ENCODE measurements at places on chromosomes 7 and 10. TPM values are rescaled to one million over a fixed set of nuclear protein-coding genes. Genes with fewer than 3 reads are reported as not detected.

- no peak for DNase-seq
- H3K4me1 ChIP-seq, result no peaks in the 10 kb centered on the region
- H3K27ac ChIP-seq, result no peak overlapping the region
- H3K27me3 ChIP-seq, result peaks cover 2% of the 10 kb centered on the region
Measured at GRCh38 chr10:25808372-25808771, 125.7 kb upstream of the MYO3A start.

- no peak overlapping the region for H3K4me3 ChIP-seq
- DNase-seq, result no peak
- H3K36me3 ChIP-seq, result no peaks in the 10 kb centered on the region
- no peak overlapping the region for H3K27ac ChIP-seq
Measured at GRCh38 chr7:122255454-122255853, 49.1 kb downstream of the FEZF1 start.

- H3K4me1 ChIP-seq, result no peaks in the 10 kb centered on the region
- H3K27ac ChIP-seq, result no peak overlapping the region
- DNase-seq, result no peak
- H3K27me3 ChIP-seq, result no peaks in the 10 kb centered on the region
Measured at GRCh38 chr10:10096296-10096695, 921.4 kb upstream of the CELF2 start.

GRCh38 chr7:140200061-140200989, 23.5 kb upstream of the KDM7A start:
- DNase-seq, result no peak
- H3K4me3 ChIP-seq, result no peak overlapping the region

DNA sequence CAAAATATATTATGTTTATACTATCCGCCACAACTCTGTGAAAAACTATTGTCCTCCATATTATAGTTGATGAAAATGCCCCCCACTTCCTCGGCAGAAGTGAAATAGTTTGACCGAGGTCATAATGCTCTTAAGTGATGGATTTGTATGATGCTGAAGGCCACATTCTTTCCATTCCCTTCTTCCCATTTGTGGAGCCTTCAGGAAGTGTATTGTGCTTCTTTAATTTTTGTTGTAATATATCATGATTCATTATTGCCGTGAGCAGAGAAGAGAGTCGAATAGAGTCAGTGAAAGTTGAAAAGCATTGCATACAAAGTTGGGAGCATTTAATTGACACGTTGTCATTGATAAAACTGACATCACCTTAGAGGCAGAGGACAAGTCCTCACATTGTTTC, 460.3 kb downstream of the SUGCT start:
- no peak overlapping the region for H3K27ac ChIP-seq
- H3K36me3 ChIP-seq, result no peaks in the 10 kb centered on the region
- peaks cover 9% of the 10 kb centered on the region for H3K4me1 ChIP-seq
- peaks cover 3% of the 10 kb centered on the region for H3K27me3 ChIP-seq

Gene BPGM
- 11.2 TPM for total RNA-seq

- H3K36me3 ChIP-seq, result no peaks in the 10 kb centered on the region
- peaks cover 10% of the 10 kb centered on the region for H3K4me1 ChIP-seq
- no peak overlapping the region for H3K27ac ChIP-seq
- no peak for DNase-seq
- H3K4me3 ChIP-seq, result no peak overlapping the region
- peaks cover 2% of the 10 kb centered on the region for H3K27me3 ChIP-seq
Measured at GRCh38 chr7:99984593-99984992, 8.8 kb upstream of the AZGP1 start.

DNA sequence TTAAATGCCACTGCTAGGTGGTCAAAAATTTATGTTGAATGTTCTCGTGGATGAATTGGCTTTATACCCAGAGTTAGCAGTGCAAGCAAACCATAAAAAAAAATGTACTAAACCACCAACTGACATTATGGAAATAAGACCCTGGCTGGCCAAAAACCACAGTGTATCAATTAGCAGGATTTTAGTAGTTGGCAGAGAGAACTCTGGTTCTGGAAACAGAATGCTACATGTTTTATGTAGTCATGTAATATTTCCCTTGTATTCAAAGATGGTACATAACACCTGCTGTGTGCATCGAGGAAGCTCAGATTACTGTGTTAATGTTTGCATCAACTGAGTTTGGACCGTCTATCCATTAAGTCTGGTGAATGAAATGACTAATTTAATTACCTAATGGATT, 618.5 kb downstream of the CCSER2 start:
- no peaks in the 10 kb centered on the region for H3K4me1 ChIP-seq
- no peaks in the 10 kb centered on the region for H3K36me3 ChIP-seq
- no peak for DNase-seq
- H3K27ac ChIP-seq, result no peak overlapping the region

DNA sequence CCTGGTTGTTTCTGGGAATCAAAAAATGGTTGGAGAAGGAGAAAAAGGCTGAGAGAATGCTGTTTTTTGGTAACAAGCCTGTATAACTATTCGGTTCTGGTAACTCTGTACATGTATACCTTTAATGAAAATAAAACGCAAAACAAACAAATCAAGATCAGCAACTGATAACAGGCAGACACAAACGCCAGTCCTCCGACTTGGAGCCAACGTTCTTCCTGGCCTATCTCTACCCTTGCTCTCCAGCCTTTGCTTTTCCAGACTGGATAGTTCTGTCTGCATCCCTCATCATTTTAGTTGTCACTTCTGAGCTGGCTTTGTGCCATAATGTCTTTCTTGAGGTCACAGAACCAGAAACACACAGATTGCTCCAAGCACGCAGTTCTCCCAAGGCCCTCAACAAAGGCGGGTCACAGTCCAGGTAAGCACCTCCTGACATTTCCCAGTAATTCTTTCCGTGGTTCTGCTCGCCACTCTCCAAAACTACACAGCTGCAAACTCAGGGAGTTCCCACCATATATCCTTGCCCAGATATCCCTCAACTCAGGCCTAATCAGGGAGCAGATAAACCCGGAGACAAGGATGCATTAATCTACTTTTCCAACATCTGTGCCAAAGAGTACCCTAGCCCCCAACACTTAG, 20.2 kb downstream of the HIP1 start:
- no peaks in the 10 kb centered on the region for H3K27me3 ChIP-seq
- H3K36me3 ChIP-seq, result no peaks in the 10 kb centered on the region
- no peak for DNase-seq
- H3K4me3 ChIP-seq, result no peak overlapping the region
- no peaks in the 10 kb centered on the region for H3K4me1 ChIP-seq

DNA sequence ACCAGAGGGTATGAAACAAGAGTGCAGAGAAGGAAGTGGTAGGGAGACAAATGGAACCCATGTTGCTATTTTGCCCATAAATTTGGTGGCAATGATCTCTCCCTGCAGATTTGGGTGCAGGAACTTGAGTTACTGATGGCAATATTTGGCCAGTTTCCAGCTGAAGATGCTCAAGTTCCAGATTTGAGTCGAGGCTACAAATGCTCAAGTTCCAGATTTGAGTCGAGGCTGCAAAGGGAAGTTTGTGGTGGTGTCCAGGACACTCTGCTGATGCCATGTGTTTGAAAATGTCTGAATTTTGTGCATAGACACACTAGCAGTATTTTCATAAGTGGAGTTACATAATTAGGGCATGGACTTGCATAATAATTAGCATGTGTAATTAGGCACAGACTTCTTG, 40.8 kb downstream of the TBXAS1 start:
- H3K4me3 ChIP-seq, result no peak overlapping the region
- no peak overlapping the region for H3K27ac ChIP-seq
- peaks cover 3% of the 10 kb centered on the region for H3K27me3 ChIP-seq
- no peaks in the 10 kb centered on the region for H3K36me3 ChIP-seq
- no peaks in the 10 kb centered on the region for H3K4me1 ChIP-seq
- no peak for DNase-seq

- no peaks in the 10 kb centered on the region for H3K36me3 ChIP-seq
- no peak for DNase-seq
- no peaks in the 10 kb centered on the region for H3K27me3 ChIP-seq
- H3K4me3 ChIP-seq, result no peak overlapping the region
- no peak overlapping the region for H3K27ac ChIP-seq
- H3K4me1 ChIP-seq, result no peaks in the 10 kb centered on the region
Measured at GRCh38 chr7:88888684-88889083, 93.1 kb upstream of the TEX47 start.

GRCh38 chr10:52678611-52679010, 94.0 kb downstream of the MBL2 start:
- H3K4me3 ChIP-seq, result no peak overlapping the region
- H3K27ac ChIP-seq, result no peak overlapping the region
- no peaks in the 10 kb centered on the region for H3K36me3 ChIP-seq
- H3K27me3 ChIP-seq, result no peaks in the 10 kb centered on the region
- H3K4me1 ChIP-seq, result no peaks in the 10 kb centered on the region

Gene TMEM236
- 0.11 TPM for total RNA-seq

Gene PHYHIPL
- total RNA-seq, result not detected

DNA sequence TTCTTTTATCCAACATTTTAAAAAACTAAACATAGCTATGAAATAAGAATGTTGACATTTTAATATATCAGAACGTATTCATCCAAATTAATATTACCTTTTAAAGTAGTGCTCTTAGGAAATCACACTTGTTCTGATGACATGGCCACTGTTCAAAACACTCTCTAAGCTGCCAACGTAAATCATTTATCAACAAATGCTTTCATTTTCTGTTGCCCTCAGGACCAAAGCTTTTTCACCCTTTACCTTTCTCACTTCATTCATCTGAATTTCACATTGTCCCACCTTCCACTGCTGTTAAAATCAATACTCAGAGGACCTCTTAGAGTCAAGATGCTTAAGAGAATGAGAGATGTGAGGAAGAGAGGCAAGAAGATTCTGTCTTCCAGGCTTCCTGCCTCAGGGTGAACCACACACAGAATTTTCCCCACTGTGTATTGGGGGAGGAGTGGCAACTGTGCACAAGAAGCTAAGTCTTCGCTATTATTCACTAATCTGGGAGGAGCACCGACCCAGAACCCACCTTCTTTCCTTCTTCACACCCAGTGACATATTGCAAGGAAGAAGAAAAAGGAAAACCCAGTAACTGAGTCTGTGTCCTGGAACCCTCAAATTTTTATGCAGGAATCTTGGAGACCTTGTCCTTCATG, 21.0 kb downstream of the HIBADH start:
- H3K4me1 ChIP-seq, result peaks cover 25% of the 10 kb centered on the region
- no peak overlapping the region for H3K27ac ChIP-seq
- peak overlapping the region; percentile 31 for H3K4me3 ChIP-seq
- H3K36me3 ChIP-seq, result peaks cover 28% of the 10 kb centered on the region
- no peaks in the 10 kb centered on the region for H3K27me3 ChIP-seq
- DNase-seq, result no peak

Gene TRAPPC14
- 15.7 TPM for total RNA-seq

GRCh38 chr7:90605055-90605454, 8.9 kb downstream of the CDK14 start:
- H3K27ac ChIP-seq, result no peak overlapping the region
- no peaks in the 10 kb centered on the region for H3K36me3 ChIP-seq
- no peaks in the 10 kb centered on the region for H3K4me1 ChIP-seq

DNA sequence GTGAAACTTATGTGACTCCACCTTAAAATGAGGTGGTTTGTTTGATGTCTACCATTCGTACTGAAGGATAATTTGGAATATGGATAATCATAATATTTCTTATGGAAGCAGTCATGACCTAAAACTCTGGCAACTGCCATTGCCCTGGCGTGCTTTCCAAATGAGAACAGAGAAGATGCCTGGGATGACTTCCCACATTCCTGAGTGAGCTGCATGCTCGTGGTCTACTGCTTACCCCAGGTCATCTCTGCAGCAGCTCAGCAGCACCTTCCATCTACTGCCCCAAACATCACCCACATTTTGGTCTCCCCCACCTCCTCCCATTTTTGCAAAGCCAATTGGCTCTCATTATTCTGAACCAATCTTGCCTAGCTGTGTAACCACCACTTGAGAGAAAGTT, 40.1 kb downstream of the LYZL1 start:
- no peak overlapping the region for H3K4me3 ChIP-seq
- H3K4me1 ChIP-seq, result no peaks in the 10 kb centered on the region
- no peak overlapping the region for H3K27ac ChIP-seq
- H3K36me3 ChIP-seq, result no peaks in the 10 kb centered on the region
- peaks cover 11% of the 10 kb centered on the region for H3K27me3 ChIP-seq

Measured in activated CD8-positive, alpha-beta T cell treated with anti-CD3 and anti-CD28 coated beads for 36 hours (primary cell).